ENCODE measurements at places on chromosomes 6 and 20.

- no peak for DNase-seq
Measured at GRCh38 chr20:768426-768978, at the start of gene SLC52A3. Gene SLC52A3 (minus strand): TSS chr20:768500. CDS start chr20:765774, 2,726 bp downstream.

DNA sequence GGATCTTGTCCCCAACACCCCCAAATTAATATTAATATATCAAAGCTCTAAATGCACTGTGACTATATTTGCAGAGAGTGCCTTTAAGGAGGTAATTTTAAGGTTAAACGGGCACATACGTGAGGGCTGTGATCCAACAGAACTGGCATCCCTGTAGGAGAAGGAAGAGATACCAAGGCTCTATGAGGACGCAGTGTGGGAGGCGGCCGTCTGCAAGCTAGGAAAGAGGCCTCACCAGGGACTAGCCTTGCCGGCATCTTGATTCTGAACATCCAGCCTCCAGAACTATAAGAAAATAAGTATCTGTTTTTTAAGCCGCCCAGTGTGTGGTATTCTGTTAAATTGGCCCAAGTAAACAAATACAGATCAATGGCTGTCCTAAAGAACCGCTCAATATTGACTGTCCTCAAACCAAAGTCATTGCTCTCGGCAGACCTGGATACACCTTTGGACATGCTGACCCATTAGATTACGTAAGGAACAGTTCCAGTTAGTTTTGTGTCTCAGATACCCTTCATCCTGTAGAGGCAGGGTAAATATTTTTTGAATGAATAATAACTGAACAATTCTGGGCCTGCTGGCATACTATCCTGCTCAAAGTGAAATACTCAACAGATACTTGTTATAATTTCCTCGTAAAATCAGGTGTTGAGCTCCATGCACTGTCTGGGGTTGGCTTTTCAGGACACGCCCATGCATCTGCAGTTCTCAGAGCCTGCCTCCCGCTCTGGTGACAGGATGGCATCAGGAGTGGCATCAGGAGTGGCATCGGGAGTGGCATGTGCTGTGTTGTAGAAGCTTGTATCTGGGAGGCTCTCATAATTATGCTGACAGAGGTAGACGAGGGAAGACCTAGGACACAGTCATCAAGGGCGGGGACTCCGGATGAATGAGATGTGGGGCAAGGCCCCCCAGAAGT lies 6.3 kb downstream of the PRR18 start:
- DNase-seq = no peak

DNA sequence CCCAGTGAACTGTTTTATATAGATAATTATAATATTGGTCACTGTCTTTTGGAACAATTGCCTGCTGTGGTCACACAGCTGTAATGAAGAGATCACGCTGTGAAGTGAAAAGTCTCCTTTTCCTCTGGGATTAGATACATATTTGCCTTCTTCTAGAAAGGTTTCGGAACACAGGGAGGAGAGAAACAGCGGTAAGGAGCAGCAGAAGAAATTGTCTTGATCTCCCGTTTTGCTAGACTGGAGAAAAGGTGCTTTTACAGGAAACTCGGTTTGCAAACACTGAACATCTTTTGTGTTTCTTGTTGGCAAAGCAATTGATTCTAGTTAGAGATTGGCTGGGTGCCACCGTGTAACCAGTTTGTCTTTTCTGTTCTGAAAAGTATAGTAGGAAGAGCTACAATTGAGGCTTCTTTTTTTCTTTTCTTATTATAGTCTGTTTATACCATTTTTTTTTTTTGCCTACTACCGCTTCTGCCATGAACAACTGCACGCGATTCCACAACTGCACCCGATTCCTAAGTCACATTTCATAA lies 404.1 kb upstream of the ID4 start:
- DNase-seq = no peak

- DNase-seq = no peak
Measured at GRCh38 chr6:38423746-38424145, 216.0 kb downstream of the BTBD9 start.

DNA sequence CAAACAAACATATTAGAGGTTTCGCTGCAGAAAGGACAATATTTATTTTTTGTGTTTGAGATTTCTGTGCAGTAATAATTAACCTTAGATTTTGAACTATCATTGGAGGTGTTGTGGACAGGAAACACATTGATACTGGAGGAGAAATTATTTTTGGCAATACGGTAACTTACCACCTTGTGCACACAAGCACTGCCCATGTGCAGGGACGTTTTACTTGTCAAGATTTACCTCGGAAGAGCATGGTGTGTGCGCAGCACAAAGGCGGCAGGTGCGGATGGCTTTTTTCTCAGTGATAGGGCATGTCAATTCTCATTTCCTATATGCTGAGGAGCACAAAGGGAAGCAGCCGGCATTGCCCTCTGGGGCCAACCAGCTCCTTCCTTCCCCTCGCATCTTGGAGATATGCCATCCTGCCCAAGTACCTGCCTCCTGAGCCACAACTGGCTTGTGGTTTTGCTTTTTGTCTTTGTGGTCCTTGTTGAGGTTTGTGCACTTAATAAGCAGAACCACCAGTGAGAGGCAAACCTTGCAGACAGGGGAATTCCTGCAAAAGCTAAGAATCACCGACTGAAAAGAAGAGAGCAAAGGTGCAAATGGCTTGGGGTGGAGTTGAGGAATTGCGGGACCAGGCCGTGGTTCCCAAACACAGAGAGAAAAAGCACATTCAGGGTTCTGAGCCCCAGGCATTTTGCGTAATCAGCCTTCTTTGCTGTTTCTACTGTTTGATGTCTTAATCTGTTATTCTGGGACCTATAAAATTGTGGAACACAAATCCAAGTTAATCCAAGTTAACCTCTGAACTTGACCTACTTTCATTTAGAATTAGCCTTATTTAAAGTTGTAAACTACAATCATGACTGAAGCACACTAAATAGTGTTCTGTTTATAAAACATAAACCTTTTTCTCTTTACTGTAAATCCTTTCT lies 21.9 kb downstream of the SAMD5 start:
- no peak for DNase-seq

DNA sequence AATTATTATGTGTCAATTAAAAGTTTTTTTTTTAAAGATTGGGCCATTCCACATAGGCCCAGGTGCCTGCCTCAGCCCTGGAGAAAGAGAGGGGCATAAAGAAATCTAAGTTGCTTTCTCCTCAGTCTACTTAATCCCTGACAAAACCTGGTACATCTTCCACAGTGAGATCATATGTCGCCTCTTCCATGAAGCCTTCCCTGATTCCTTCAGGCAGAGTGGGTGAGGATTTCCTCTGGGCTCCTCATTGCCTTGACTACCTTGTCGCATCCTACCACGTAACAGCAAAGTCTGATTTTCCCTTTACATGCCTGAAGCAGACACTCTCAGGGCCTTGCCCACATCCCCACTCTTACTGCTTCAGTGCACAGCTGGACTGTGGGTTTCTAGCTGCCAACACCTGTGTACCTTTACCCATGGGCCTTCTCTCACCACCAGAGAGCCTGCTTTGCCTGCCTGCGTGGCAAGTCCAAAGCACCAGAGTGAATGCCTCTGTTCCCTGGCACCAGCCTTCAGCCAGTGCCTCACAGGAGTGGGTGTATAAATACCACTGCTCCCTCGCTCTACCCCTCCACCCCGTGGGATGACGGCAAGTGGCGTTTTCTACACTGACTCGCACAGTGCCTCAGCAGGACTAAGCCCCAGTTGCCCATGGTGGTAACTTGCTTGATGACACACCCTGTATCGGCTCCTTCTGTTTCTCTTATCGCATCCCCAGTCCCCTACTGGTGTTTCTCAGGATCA lies 68.0 kb downstream of the EYA2 start:
- DNase-seq = no peak

DNA sequence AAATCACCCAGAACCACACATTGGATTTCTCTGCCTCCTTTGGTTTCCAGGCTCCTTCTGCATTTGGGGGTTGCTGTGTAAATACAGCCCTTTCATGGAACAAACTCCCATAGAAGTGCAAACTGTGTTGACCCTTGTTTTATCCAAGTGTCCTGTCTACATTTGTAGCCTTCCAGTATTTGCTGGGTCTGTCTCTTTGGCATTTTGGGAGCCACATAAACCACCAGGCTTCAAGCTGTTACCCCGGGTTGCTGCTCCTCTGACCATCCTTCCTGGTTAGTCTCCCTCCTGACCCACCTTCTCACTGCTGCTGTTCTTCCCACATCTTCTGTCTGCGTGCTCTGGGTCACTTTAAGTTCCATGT lies 7.6 kb upstream of the MTHFD1L start:
- DNase-seq = no peak

- DNase-seq = no peak
Measured at GRCh38 chr6:67683960-67684359, 951.1 kb upstream of the ADGRB3 start.

GRCh38 chr20:31853481-31853880 lies 8.1 kb upstream of the FOXS1 start:
- no peak for DNase-seq

GRCh38 chr6:104428184-104428583 lies 431.5 kb downstream of the HACE1 start:
- no peak for DNase-seq

DNA sequence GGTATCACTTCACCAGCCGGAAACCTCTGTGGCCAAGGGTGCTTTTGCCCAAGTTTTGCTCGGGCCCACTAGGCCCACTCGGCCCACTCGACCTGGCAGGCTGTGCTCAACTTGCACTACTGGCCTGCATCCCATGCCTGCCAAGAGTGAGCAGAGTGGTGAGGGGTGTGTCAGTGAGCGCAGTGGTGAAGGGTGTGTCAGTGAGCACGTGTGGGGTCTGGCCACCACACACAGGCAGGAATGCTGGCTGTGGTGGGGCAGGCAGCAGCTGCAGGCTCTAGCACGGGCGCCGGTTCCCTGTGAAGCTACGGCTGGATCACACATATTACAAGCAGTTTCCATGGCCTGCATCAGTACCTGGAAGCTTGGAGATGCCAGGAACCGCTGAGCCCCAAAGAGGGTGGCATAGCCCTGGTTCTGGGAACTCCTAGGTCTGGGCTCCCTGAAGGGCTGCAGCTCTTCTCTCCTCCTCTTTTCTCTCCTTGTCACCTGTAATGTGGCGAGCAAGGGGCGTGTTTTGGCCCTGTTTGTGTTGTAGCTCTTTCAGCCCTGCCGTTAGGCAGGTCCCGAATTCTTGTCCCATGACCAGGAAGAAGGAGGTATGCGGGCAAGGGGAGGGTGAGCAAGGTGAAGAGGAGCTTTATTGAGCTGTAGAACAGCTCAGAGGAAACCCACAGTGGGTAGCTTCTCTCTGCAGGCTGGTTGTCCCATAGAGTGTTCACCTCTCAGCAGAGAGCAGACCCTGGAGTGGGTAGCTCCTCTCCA lies 51.0 kb upstream of the CLDN20 start:
- no peak for DNase-seq

DNA sequence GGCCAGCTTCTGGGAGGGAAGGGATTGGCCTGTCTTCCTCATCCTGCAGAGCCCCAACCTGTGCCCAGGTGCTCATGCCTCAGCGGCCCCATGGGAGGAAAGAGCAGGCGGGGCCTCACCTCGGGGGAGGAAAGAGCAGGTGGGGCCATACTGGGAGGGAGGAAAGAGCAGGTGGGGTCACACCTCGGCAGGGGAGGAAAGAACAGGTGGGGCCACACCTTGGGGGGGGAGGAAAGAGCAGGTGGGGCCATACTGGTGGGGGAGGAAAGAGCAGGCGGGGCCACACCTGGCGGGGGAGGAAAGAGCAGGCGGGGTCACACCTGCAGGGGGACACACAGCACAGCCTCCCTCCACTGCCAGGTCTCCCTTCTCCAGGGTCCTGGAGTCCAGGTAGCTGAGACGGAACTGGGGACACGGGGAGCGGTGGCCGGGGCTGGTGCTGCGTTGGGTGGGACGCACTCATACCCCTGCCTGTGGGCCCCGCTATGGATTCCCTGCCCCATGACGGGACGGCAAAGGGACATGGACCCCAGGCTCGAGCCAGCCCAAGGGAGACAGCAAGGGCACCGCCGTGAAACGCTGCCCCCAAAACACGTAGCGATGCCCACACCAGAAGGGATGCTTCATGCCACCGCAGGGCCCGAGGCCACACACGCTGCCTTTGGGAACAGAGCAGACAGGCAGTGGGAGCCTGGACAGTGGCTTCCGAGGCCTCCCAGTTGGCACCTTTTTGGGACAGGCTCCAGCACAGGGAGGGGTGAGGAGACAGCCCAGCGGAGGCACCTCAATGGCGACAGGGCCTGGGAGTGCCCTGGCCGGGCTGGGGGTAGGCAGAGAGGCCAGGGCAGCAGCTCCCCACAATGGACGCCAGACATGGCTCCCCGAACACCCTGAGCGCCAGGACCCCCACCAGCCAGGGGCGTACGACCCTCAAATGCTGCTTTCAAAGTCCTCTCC lies 43.3 kb upstream of the CHRNA4 start:
- no peak for DNase-seq

DNA sequence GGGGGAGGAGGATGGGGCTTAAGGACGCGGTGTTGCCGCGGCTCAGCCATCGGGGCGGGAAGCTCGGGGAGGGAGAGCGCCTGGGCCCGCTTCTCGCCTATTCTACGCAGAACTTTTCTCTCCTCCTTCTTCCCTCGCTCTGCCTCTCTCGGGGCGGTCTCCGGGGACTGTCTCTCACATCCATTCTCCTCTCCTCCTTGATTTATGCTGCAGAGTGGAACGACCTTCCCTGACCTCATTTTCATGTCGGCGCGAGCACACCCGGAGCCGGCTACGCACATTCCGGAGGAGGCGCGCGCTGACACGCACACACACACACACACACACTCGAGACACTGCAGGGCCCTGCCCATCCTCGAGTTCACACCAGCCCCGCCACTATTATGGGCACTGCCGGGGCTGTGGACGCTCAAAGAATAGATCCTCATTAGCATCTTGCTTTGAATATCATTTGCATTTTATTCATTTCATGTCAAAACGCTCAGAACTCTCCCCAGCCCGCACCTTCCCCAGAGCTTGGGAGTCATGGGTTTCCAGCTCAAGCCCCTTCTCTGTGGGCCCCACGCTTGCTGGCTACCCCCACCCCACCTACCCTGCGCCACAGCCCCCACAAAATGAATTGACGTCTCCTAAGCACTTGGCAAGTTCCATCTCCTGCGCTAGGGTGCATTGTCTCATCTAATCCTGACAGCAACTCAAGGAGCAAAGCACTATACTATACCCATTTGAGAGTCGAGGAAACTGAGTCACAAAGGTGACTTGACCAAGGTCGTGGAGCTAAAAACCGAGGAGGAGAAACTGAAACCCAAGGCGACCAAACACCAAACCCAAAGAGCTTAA lies 36.8 kb downstream of the NCR2 start:
- no peak for DNase-seq

DNA sequence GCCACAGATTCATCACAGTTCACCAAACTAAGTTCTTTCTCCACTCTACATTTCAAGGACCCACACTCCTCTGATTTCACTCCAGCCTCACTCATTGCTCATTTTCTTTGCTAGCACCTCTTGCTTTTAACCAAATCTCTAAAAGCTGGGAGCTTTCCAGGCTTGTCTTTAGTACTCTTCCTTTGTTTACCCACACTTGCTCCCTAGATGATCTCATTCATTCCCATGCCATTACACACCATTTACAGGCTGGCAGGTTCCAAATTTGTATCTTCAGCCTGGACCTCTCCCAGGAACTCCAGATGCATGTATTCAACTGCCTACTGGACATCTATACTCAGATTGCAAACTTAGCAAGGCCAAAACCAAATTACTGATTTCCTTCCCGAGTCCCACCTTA lies 5.3 kb upstream of the GUCA1B start:
- no peak for DNase-seq
